ENCODE measurements at places on chromosomes 3 and 15.

DNA sequence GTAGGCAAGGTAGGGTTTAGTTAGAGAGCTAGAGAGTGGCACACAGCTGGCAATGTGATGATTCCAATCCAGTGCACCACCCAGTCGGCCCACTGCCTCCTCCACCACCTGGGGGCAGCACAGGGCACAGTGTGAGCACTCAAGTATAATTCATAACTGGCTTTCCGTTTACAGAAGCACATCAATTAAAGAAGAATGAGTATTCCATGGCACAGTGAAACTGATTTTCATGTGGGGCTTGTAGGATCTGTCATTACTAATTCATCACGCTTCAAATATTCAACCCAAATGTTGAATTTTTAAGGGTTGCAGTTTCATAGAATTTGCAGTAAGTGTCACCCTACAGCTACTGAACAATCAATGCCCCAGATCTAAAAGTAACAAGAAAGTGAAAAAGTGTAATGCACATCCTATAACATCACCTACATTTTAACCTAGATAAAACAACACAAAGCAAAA is 149.9 kb downstream of the IGSF11 start:
- DNase-seq, result peak; percentile 73

- DNase-seq, result no peak
Observed at GRCh38 chr15:101781928-101782327, 21.4 kb upstream of the OR4F6 start.

DNA sequence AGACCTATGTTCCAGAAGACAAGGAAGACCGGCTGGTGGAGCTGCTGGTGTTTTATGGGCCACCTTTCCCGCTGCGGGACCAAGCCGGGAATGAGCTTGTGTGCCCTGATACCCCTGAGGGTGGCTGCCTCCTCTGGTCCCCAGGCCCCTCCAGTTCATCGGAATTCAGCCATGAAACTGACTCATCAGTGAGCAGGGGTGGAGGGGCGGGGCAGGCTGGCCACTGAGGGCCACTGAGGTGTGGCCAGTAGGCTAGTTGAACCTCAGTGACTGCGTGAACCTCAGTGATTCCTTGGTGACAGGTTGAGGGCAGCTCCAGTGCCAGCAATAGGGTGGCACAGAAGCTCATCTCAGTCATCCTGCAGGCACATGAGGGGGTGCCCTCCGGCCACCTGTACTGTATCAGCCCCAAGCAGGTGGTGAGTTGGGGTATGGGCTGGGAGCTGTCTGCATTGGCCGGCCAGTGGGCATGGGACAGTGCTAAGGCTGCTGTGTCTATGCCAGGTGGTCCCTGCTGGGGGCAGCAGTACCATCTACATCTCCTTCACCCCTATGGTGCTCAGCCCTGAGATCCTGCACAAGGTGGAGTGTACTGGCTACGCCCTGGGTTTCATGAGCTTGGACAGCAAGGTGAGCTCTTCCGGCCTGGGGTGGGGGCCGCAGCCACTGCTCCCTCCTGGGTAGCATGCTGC is 20.3 kb downstream of the ACAA1 start:
- DNase-seq, result no peak

DNA sequence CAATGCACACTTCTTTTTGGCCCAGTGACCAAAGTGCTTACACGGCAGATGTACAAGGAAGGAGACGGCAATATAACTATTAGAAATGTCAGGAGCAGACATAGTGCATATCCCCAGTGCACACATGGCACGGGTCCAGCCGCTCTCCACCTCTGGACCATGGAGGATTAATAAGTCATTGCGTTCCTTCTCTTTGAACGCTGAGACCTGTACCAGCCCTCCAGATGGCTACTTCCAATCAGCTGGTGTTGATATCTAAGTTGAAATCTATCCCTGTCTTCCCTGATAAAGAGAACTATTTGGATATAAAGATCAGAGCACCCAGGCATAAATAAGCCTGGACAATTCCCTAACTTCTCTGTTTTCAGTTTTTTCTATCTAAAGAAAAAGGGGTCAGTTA is 212.5 kb downstream of the CADPS start:
- no peak for DNase-seq

DNA sequence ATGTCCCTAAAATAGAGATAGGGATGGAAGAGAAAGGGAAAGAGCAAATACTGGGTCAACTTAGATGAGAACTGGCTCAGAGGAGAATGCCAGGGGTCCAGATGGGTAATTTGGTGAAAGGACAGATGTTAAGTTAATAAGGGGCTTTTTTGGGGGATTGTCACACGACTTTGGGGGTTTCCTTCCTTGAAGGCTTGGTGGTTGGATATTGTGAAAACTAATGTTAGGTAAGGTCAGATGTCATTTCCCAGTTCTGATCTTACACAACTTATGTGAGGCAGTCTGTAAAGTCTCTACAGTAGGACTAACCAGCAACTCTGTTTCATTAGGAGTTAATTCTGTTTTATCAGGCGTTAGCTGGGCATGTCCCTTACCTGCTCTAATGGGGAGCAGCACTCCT is 231.1 kb downstream of the NR2F2 start:
- no peak for DNase-seq

DNA sequence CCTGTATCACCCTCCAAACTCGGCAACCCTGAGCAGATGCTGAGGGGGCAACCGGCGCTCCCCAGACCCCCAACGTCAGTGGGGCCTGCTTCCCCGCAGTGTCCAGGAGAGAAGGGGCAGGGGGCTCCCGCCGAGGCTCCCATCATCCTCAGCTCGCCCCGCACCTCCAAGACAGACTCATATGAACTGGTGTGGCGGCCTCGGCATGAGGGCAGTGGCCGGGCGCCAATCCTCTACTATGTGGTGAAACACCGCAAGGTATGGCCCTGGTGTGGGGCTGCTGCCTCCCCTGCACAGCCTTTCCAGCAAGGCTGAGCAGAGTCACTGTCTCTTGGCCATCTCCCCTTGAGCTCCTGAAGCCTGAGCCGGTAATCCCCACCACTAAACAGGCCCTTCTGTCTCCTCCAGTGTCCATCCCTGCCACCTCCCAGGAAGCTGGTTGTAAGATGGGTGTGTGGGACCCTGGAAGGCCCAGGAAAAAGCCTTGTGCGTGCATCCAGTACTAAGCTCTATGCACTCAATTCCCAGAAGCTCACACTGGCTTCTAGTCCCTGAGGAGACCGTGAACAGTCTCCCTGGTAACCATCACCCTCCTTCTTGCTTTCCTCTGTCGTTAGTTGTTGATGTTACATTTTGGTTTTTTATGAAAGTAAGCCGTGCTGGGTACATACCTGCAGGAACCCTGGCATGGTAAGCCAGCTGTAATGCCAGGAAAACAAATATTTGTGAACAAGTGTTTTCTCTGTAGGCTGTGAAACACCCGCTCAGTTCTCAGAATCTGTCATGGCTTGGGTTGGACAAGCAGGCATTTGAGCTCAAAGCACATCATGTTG is 63.3 kb downstream of the BOC start:
- DNase-seq, result no peak

DNA sequence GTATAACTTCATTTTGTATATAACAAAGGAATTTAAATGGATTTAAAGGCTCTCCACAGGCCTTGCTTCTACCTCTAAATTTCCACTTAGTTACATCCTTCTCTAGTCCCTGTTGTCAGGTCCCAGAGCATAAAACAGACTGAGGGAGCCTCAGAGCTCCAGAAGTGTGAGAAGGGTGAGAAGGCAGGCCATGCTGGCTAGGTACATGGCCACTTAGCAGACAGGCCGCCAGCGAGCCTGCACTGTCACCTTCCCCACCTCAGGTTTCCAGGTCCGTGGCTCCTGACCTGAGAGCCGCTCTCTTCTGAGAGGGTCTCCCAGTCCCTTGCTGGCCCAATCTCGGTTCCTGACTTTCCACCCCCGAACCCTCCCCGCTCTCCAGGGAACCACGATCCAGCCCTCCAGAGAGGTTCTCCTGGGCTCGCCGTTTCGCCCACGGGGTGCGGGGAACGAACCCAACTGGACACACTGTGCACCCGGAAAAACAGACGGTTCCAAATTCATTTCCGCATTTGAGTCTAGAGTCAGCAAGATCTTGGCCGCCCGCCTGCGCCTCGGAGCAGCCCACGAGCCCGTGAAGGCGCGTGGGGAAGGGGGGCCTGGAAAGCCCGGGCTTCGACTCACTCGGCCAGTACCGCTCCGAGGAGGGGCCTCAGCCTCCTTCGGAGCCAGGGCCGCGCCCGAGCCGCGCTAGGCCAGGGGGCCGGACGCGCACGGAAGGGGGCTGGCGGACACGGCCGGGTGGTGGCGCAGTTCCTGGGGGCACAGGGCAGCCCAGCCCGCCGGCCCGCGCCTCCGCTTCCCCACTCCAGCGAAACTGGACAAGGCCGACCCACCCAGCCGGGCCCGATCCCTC is 16.7 kb upstream of the SOX2 start:
- no peak for DNase-seq

- DNase-seq, result no peak
Observed at GRCh38 chr3:197736010-197736490, 654 bp downstream of the RUBCN start.

GRCh38 chr3:193149998-193150397 is 91.0 kb upstream of the PLAAT1 start:
- no peak for DNase-seq

- DNase-seq, result no peak
Observed at GRCh38 chr15:64897345-64897985, 14.2 kb upstream of the ANKDD1A start.

GRCh38 chr3:170555329-170555728 is 30.5 kb downstream of the SLC7A14 start:
- no peak for DNase-seq

GRCh38 chr3:21912711-21913110 is 161.7 kb upstream of the ZNF385D start:
- no peak for DNase-seq

GRCh38 chr3:126152458-126152857 is 27.9 kb downstream of the ALDH1L1 start:
- no peak for DNase-seq

- DNase-seq, result peak; percentile 51
Observed at GRCh38 chr15:76994971-76995945, at the start of gene PSTPIP1. TSS of gene PSTPIP1 (plus strand) at chr15:76995126. CDS start at chr15:76995574, 448 bp downstream.

- no peak for DNase-seq
Observed at GRCh38 chr3:151362751-151363174, 21.8 kb downstream of the P2RY12 start.

- DNase-seq, result no peak
Observed at GRCh38 chr15:30062881-30063280, 19.9 kb upstream of the GOLGA8J start.

GRCh38 chr3:170869239-170869590 is 780 bp downstream of the RPL22L1 start:
- DNase-seq, result no peak

DNA sequence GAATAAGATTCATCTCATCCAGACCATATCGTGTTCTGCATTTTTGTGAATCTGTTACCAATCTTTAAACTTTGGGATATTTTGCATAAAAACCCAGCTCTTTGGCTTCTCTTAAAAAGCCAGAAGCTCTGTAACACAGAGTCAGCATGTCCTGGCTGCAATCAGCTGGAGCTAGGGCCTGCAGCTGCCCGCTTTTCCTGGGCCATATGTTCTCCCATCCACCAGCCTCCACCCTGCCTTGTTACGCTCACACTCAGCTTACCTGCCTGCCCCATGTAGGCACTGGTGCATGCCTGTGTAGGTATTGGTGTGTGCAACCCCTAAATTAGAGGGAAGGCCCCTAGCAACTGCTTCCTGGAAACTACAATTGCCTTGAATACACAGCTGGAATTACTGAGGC is 48.2 kb downstream of the CRYGS start:
- DNase-seq, result no peak

Measured in stimulated activated CD4-positive, alpha-beta T cell treated with anti-CD3 and anti-CD28 coated beads, TNF-alpha, amount 100 ng/mL, for 1 hour (primary cell).